Stimulated activated effector memory CD8-positive, alpha-beta T cell treated with anti-CD3 and anti-CD28 coated beads, Interleukin-12 subunit alpha, Interleukin-12 subunit beta, amount 100 ng/mL, for 72 hours (primary cell): ENCODE measurements at places on chromosomes 12 and 14.
A peak's percentile ranks its signal among the peaks of the same experiment; 100 is the strongest.

DNA sequence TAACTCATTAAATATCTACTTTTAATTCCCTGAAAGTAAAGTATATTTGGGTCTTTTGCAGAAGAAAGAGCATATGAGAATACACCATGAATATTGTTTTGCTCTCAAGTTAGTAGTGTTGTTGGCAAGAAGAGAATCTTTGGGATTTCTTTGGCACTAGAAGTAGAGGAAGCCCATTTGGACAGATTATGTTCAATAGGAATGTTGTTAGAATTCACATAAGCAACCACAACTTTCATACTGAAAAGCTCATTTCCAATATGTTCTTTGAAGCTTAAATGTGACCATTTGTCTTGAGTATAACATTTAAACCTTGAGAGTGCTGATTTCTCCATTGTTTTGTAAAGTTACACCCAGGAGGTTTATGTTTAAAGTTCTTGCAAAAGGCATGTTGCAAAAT, 37.6 kb downstream of the PLEKHG7 start:
- no peak for DNase-seq

DNA sequence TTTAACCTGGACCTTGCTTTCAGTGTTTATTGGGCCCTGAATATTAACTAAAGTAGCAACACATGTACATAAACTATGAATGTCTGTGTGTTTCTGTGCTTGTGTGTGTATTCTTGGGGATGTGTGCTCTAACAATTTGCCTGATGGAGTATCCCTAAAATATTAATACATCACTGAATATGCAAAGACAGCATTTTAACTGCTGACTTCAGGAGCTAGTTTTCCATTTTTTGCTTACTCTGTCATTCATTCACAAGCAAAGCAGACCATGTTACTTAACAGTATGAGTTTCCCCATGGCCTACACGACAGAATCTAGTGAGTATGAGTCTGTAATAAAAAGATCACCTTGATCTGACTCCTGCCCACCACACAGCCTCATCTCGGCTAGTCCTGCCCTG, 402.8 kb downstream of the BCAT1 start:
- no peak for DNase-seq

GRCh38 chr12:63410197-63410596, 258.1 kb downstream of the DPY19L2 start:
- no peak for DNase-seq

DNA sequence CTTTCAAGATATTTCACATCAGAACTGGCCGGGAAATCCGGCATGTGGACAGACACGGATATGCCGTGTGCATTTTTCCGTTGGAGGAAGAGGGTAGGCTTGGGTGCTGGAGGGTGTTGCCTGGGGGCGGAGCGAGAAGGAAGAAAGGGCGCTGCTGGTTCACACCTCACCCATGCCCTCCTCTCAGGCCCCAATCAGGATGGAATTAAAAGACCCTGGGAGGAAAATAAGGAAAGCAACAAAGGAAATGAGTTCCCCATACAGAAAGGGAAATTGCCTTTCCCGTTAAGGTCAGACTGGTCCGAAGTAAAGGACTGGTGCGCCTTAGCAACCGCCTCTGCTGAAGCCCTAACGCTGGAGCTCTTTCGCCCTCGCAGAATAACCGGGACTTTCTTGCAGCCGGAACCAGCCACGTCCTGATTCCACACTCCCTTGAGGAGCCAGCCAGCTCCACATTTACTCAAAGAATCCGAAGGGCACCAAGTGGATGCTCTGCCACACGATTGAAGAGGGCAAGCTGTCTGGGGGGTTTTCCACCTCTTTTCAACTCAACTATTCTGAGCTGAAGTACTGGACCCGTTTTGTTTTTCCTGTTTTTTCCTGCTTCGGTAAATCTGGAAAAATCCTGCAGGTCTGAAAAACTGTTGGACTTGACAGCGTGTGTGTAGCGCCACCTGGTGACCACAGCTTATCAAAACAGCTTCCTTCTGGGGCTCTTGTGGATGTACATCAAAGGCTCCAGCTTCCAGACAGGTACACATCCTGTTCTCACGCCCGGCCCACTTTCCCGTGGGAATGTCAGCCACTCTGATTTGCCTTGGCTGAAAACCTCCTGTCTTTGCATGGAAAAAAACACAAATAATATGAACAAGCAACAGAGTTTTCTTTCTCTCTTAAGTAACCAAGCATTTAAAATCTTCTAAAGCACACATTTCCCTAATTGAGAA, 37.6 kb upstream of the BCL2L14 start:
- DNase-seq: peak; percentile 75

DNA sequence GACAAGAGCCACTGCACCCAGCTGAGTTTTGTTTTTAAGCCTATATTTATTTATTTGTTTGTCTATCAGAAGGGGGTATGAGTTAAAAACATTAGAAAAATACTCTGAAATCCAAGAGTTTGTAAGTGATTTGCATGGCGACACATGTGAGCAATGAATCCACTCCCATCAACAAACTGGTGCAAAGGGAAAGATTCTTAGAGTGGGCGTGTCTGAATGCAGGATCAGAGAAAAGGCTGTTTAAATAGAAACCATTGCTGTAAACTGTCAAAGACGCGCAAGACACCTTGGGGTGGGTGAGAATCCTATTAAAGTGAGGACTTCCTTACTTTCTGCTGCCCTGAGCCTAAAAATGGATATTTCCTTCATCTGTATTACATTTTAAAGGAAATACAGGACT, 51.9 kb downstream of the ZFYVE26 start:
- DNase-seq: no peak

DNA sequence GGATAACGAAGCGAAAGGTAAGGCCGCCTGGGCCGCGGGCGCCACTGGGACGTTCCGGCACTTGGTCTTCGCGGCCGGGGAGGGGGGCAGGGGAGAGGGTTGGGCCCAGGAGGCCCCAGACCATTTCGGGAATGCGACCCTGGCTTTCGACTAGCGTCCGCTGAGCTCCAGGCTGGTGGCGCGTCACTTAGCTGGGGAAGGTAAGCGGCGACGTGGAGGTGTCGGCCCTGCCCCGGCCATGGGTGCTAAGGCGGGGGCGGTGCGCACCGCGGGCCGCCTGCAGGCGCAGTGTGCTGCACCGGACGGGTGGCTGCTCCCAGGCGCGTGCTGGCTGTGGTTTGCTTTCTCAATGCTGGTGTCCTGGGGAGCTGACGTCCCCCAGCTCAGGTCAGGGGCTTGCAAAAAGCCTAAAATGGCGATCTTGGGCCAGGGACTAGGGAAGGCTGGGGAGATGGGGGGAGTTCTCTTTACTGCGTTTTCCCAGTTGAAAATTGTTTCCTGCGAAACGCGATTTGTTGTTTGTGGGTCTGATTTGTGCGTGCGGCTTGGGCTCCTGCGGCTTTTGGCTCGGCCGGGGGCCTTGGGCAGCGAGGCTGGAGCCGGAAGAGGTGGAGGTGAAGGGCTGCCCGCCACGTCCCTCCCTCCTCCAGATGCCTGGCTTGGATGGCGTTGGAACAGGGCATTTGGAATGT, 1.2 kb downstream of the HOXC10 start:
- no peak for DNase-seq

DNA sequence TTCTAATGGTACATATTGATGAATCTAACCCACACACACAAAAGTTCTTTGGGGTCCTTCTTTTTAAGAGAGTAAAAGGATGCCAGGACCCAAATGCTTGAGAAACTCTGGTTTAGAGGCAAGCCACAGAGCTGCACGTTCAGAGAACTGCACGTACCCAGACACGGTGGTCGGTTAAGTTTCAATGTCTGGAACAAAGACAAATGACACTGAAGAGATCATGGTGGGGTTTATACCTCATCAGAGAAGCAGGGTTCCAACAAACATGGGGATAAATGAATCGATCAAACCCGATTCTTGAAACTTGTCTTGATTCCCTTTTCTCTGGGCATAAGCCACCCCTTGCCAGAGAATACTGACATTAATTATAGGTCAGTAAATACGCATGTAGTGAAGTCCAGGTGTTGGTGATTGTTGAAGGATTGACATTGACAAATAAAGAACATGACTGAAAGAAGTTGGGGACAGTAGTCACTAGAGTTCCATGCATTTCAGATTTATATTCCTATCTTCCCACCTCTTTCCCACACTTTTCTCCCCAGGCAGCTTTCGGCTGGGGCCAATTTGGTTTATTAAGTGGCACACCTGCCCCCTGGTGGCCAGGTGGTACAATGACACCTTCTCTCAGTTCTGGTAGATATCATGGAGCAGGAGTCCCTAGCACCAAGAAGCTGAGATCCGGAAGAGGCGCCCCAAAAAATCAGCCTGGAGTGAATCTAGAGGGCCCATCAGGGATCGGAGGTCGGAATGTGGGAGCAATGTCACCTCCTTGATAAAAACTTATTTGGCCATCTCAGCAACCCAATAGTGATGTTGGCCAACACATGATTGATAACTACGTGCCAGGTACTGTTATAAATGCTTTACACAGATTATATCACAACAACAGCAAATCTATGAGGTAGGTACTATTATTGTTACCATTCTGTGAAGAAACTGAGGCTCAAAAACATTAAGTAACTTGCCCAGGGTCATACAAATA, 17.8 kb upstream of the HDAC7 start:
- DNase-seq: peak; percentile 73

DNA sequence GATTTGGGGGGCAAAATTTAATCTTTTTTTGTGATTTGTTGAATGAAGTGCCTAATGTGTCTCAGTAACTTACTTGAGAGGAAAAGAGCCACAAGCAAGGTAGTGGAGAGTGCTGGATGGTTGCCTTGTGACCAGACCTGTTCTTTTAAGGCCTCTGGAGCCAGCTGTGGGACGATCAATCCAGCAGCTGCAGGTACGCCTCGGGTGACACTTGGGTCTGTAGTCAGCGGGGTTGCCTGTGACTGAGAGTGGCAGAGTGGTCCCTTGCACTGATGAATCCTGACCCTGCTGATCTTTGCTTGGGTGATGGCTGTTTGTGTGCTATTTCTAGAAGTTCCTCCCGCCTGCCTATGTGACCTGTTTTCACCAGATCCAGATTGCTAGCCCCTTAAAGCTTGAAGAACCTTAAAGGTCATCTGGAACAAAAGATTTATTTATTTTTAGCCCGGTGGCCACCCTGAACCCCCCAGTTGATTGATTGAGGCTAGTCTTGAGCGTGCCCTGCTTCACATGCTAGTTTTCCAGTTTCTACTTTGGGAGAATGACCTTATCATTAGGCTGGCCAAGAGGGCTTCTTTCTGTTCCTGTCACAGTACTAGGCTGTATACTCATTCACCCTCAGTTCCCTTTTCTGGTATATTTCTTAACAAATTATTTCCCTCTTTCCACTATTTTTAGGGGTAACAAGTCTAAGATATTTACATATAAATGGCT, 23.2 kb downstream of the PRKCH start:
- DNase-seq: no peak

- DNase-seq: no peak
Observed at GRCh38 chr14:29652571-29652970, 275.1 kb downstream of the PRKD1 start.

GRCh38 chr12:108635201-108635996, 1.7 kb upstream of the SELPLG start:
- DNase-seq: peak; percentile 74

DNA sequence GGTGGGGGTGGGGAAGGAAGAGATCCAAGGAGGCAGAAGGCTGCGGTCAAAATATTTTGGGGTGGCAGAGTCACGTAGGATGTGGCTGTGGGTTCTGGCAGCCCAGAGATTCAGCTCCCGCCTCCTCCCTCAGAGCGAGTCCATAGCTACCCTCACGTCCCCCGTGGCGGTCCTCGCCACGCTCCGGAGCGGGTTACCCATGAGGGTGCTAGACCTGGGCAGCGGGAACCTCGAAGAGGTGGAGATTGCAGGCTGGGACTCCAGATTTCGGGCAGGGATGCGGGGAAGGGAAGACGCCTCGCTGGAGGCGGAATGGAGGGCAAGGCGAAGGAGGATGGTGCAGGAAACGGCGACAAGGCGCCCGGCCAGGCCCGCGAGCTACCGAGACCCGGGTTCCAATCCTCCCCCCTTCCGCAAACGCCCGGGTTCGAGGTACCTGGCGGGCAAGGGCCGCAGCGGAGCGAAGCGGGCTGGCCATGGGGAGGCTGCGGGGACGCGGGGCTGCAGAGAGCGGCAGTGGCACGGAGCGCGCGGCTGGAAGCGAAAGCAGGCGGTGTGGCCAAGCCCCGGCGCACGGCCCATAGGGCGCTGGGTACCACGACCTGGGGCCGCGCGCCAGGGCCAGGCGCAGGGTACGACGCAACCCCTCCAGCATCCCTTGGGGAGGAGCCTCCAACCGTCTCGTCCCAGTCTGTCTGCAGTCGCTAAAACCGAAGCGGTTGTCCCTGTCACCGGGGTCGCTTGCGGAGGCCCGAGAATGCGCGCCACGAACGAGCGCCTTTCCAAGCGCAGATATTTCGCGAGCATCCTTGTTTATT, 46.2 kb downstream of the BCAT1 start:
- DNase-seq: peak; percentile 26

DNA sequence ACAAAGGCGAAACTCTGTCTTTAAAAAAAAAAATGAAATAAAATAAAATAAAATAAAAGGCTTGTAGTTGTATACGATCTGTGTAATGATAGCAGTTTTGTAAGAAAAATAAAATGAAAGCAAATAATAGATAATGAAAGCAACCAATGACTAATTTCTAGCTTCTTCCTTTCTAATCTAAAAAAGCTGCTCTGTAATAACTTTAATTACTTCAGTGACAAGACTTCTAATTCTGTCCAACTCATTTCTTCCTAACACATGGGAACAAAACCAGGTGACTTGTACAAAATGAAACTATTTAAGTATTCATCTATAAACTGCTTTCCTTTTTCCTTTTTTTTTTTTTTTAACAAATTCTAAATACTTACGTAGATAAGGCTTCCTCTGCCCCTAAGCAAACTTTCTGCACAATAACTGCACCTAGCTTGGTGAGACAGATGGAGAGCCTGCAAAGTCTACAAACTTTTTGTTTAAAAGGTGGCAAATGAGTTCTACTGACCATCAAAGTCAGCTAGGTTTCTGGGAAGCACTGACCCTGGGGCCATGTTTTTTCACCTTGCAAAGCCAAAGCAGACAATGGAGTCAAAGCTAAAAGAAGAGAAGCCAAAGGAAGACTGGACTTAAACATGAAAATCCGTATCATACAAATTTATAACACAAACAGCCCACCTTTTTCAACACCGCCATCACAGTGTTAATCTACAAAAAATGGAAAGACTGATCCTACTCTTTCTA, 28.2 kb downstream of the DENND5B start:
- DNase-seq: no peak

DNA sequence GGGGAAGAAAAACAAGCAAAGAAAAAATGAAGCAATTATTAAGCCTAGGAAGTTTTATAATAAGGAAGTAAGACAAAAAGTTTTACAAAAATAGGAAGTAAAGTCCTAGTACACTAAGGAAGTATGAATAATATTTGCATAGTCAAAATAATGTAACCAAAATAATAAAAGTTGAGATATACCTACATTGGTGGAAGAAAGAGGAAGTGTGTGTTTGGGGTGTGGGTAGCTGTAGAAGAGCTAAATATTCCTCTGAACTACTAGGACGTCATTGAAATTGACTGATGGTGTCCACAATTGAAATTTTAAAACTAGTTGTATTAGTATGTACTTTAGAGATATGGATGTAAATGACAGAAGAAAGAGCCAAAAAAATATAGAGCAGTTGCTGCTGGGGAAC, 228.4 kb upstream of the OTX2 start:
- no peak for DNase-seq

DNA sequence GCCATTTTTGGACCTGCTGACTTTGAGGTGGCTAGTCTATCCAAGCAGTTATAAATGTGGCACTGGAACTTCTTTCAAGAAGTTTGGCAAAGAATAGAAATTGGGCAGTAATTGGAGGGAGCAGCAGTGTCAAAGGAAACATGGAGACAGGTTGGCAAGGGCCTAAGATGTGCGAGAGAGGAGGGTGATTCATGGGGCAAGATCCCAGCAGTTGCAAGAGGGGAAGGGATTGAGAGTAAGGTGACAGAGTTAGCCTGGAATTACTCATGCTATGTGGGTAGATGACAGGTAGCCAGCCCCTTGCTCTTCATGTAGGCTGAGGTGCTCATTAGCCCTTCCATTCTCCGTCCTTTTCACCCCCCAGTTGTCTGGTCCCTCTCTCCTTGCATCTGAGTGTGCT, 42.2 kb downstream of the FBXL14 start:
- no peak for DNase-seq
